ENCODE measurements at places on chromosomes 12 and 14.

- DNase-seq = no peak
These were observed 23.8 kb downstream of the VPS37B start for GRCh38 chr12:122871851-122872780.

DNA sequence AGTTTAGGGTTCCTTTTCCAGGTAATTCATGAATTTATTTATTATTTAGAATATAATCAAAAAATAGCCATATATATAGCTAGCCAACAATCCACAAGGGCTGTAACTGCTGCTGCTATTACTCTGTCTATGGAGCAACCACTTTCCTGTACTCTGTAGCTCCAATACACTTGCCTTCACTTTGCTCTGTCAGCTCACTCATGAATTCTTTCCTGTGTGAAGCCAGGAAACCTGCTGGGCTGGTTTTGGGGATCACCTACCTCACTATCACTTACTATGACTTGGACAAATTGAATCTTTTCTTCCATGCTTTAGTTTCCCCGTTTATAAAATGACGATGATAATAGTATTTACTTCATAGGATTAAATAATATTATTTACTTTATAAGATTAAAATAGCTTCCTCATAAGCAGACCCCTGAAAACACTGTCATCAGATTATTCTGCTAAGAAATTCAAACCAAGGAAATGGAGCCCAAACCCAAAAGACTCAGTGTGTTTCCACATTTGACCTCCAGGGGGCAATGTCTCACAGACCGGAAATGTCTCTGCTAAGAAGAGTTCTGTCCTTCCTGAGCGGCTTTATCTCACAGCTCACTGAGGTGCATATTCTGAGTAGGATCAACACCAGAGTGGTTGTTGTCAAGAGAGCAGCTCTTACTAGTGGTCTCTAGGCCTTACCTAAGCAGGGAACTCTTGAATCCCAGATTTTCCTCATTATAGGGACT is 457.1 kb downstream of the DAD1 start:
- DNase-seq = no peak

GRCh38 chr14:35213869-35214387 is 78.3 kb upstream of the PSMA6 start:
- no peak for DNase-seq

GRCh38 chr14:23355871-23356435 is 3.3 kb upstream of the SLC22A17 start:
- no peak for DNase-seq

DNA sequence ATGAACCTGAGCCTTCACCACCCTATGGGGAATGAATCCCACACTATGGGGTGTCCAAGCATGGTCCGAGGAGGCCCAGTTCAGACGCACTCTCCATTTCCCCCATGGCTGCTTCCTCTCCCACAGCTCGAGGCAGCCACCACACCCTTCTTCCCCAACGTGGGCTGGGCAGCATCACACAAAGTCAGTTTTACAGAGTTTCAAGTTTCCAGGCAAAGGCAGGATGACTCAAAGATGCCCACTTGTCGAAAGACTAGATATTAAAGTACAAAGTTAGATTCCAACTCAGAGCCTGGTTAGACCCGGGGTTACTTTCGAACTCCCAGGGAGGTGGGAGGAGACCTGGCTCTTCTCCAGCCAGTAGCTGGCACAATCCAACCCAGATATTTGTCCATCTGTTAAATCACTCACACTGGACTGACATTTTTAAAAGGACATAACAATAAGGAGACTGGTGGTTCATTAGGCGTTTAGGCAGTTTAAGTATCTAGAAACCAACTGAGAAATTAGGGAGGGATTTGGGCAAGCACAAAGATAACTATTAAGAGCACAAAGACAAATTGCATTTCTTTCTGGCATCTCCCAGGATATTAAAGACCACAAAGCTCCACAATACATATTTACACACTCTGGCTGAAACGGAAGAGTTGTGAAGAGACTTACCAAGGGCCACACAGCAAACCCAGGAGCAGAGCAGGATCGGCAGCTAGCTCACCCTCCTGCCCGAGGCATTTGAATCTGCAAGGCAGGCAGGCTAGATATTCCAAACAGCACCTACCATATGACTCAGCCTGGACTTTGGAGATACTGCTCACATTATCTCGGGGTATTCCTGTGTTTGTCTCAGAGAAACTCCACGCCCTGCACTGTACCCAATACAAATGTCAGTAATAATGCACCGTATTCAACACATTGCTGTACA is 34.8 kb downstream of the TMCC3 start:
- DNase-seq = no peak

- DNase-seq = no peak
These were observed 6.8 kb downstream of the CEP170B start for GRCh38 chr14:104871656-104872468.

- DNase-seq = no peak
These were observed 144.8 kb downstream of the ASCL1 start for GRCh38 chr12:103102225-103102744.

- DNase-seq = no peak
These were observed 98.0 kb upstream of the PLEKHG7 start for GRCh38 chr12:92604786-92605185.

GRCh38 chr12:52171950-52172512 is 19.8 kb downstream of the KRT80 start:
- no peak for DNase-seq

DNA sequence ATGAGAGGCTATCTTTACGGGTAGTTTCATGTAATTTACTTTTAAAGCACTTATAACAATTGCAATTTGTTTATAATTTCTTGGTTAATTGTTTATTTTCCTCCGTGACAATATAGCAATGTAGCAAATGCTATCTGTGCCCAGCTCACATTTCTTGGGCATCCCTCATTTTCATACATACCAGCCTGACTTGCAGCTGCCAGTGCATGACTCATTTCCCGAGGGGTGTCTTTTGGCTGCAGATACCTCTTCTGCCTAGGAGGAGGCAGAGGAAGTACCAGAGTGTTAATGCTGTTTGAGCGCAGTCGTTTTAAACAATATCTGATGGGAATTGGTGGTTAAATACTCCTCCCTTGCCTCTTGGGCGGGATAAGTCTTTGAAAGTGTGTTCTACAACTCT is 104.2 kb upstream of the ABCD2 start:
- no peak for DNase-seq

- DNase-seq = no peak
These were observed 69.2 kb downstream of the SLC25A47 start for GRCh38 chr14:100392356-100392755.

- DNase-seq = no peak
These were observed 33.6 kb downstream of the ADGRD1 start for GRCh38 chr12:130987151-130987931.

- DNase-seq = no peak
These were observed 2.1 kb upstream of the ATP23 start for GRCh38 chr12:57939291-57939690.

GRCh38 chr12:50725011-50725942 is 38.6 kb upstream of the ATF1 start:
- no peak for DNase-seq

- no peak for DNase-seq
These were observed 276.1 kb upstream of the LMO3 start for GRCh38 chr12:16881986-16882570.

Measured in central memory CD8-positive, alpha-beta T cell (primary cell).